ENCODE measurements at places on chromosomes 5 and 9. TPM values are rescaled to one million over a fixed set of nuclear protein-coding genes. Genes with fewer than 3 reads are reported as not detected.
A peak's percentile ranks its signal among the peaks of the same experiment; 100 is the strongest.

- H3K27me3 ChIP-seq = peaks cover 24% of the 10 kb centered on the region
- H3K27ac ChIP-seq = no peak overlapping the region
- no peak for DNase-seq
- no peaks in the 10 kb centered on the region for H3K36me3 ChIP-seq
- no peaks in the 10 kb centered on the region for H3K4me1 ChIP-seq
- H3K4me3 ChIP-seq = no peak overlapping the region
Observed at GRCh38 chr5:154562244-154562880, 84.3 kb upstream of the HAND1 start.

- H3K27me3 ChIP-seq = peaks cover 8% of the 10 kb centered on the region
- H3K4me3 ChIP-seq = no peak overlapping the region
- peaks cover 2% of the 10 kb centered on the region for H3K4me1 ChIP-seq
- H3K27ac ChIP-seq = no peak overlapping the region
- DNase-seq = no peak
- no peaks in the 10 kb centered on the region for H3K36me3 ChIP-seq
Observed at GRCh38 chr5:5658226-5658625, 235.7 kb downstream of the ICE1 start.

DNA sequence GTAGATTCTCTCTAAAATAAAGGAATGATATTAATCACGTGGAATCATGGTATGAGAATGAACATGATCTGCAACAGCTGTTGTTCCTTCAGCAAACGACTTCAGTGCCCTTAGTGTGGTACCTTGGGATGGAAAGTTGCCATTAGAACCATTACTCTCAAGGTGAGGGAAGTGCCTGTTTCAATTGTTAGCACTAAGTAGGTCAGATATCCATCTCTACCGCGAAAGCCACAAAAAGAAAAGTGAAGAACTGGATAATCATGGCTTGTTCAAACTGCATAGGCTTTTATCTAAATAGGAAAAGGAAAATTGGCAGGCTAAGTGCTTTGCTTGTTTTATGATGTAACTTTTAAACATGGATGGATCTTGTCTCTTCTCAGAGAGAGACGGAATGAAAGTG lies 380.7 kb downstream of the MRPS30 start:
- H3K36me3 ChIP-seq = no peaks in the 10 kb centered on the region
- H3K27ac ChIP-seq = no peak overlapping the region
- H3K4me1 ChIP-seq = no peaks in the 10 kb centered on the region
- no peak overlapping the region for H3K4me3 ChIP-seq
- no peaks in the 10 kb centered on the region for H3K27me3 ChIP-seq

GRCh38 chr5:112794410-112794809 lies 56.7 kb downstream of the APC start:
- H3K4me1 ChIP-seq = no peaks in the 10 kb centered on the region
- H3K4me3 ChIP-seq = no peak overlapping the region
- H3K27ac ChIP-seq = no peak overlapping the region

DNA sequence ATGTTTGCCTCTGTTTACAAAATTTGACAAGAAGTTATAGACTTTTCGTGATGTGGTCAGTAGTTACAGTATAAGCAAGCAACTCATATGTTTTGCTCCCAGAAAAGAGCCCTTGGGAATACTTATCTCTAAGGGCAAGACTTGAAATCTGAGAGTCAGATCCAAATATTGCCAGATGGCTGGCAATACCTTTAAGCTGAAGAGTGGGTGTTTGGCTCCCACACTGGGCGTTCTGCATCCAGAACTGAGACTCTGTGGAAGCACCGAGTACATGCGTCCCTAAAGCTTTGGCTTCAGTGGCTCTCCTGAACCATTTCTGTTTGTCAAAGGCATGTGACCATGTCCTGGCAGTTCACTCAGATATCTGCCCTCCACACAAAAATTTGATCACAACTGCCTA lies 194.1 kb downstream of the DCP2 start:
- DNase-seq = no peak
- no peaks in the 10 kb centered on the region for H3K4me1 ChIP-seq
- no peaks in the 10 kb centered on the region for H3K36me3 ChIP-seq
- peaks cover 29% of the 10 kb centered on the region for H3K27me3 ChIP-seq
- H3K27ac ChIP-seq = no peak overlapping the region

DNA sequence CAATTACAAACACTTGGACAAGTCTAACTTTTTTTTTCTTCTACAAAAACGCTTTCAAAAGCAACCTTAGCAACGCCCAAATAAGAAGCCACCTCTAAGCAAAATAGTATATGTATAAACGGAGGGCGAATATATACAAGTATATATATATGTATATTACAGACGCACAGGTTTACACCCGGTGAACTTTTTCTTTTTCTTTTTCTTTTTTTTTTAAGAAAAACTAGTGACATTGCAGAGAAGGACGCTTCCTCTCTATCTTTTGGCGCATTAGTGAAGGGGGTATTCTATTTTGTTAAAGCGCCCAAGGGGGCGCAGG lies 200 bp downstream of the NPR3 start:
- H3K4me1 ChIP-seq = peaks cover 32% of the 10 kb centered on the region
- H3K4me3 ChIP-seq = no peak overlapping the region
- H3K27me3 ChIP-seq = peaks cover 83% of the 10 kb centered on the region
- DNase-seq = no peak
- peak overlapping the region; percentile 49 for H3K27ac ChIP-seq
- H3K36me3 ChIP-seq = peaks cover 2% of the 10 kb centered on the region

- no peaks in the 10 kb centered on the region for H3K36me3 ChIP-seq
- no peaks in the 10 kb centered on the region for H3K4me1 ChIP-seq
- H3K27ac ChIP-seq = no peak overlapping the region
- DNase-seq = no peak
- no peak overlapping the region for H3K4me3 ChIP-seq
- peaks cover 13% of the 10 kb centered on the region for H3K27me3 ChIP-seq
Observed at GRCh38 chr5:107764976-107765804, 94.5 kb upstream of the EFNA5 start.

GRCh38 chr9:28134446-28134976 lies 561.2 kb upstream of the C9orf72 start:
- no peak overlapping the region for H3K27ac ChIP-seq
- no peak overlapping the region for H3K4me3 ChIP-seq
- no peaks in the 10 kb centered on the region for H3K36me3 ChIP-seq
- H3K4me1 ChIP-seq = no peaks in the 10 kb centered on the region
- DNase-seq = no peak
- no peaks in the 10 kb centered on the region for H3K27me3 ChIP-seq

GRCh38 chr5:38758774-38759600 lies 86.8 kb upstream of the OSMR start:
- no peak overlapping the region for H3K4me3 ChIP-seq
- no peak overlapping the region for H3K27ac ChIP-seq
- no peaks in the 10 kb centered on the region for H3K4me1 ChIP-seq
- H3K27me3 ChIP-seq = peaks cover 20% of the 10 kb centered on the region
- no peak for DNase-seq

DNA sequence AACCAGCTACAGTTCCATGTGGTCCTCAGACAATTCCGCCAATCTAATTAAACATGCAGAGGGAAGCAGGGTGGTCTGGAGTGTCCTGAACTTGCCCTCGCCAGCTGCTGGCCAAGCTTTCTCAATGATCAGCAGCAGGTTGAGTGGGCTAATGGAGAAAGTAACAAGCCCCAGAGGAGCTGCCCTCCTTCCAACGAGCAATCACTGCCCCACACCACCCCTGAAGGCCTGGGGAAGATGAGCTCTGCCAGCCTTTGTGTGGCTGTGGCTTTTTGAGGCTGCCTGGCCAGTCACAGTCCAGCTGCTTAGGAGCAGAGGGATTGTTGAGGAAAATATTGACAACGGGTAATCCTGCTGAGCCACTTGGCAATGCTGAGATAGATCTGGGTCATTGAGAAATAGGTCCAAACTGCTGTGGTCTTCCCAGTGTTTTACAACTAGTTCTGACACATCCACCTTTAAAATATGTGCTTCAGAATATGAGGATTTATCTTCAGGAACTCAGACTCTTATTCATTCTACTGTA lies 107.3 kb downstream of the CD180 start:
- H3K27ac ChIP-seq = no peak overlapping the region
- H3K36me3 ChIP-seq = peaks cover 3% of the 10 kb centered on the region
- DNase-seq = no peak
- H3K4me3 ChIP-seq = no peak overlapping the region
- no peaks in the 10 kb centered on the region for H3K27me3 ChIP-seq
- no peaks in the 10 kb centered on the region for H3K4me1 ChIP-seq

- H3K4me1 ChIP-seq = no peaks in the 10 kb centered on the region
- H3K4me3 ChIP-seq = no peak overlapping the region
- H3K36me3 ChIP-seq = no peaks in the 10 kb centered on the region
- no peaks in the 10 kb centered on the region for H3K27me3 ChIP-seq
Observed at GRCh38 chr9:78605041-78606000, 308.4 kb downstream of the PSAT1 start.

DNA sequence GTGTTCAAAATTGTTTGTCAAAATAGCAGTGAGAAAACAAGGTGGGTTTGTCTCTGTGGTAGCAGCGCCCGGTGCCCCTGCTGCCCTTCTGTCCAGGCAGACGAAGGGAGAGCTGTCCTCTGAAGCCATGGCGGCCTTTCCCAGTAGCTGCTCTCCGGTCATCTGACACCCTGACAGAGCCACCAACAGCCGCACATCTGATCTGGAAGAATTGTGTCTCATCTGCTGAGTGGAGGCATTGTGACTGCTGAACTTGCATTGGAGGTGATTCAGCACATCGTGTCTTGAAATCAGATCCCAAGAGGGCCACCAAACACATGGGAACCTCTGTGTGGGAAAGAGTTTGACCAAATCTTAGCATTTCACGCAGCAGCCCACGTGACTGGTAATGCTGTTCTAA lies 337.6 kb upstream of the IRX1 start:
- H3K36me3 ChIP-seq = no peaks in the 10 kb centered on the region
- H3K27ac ChIP-seq = no peak overlapping the region
- no peaks in the 10 kb centered on the region for H3K27me3 ChIP-seq
- DNase-seq = no peak
- no peak overlapping the region for H3K4me3 ChIP-seq
- H3K4me1 ChIP-seq = no peaks in the 10 kb centered on the region

DNA sequence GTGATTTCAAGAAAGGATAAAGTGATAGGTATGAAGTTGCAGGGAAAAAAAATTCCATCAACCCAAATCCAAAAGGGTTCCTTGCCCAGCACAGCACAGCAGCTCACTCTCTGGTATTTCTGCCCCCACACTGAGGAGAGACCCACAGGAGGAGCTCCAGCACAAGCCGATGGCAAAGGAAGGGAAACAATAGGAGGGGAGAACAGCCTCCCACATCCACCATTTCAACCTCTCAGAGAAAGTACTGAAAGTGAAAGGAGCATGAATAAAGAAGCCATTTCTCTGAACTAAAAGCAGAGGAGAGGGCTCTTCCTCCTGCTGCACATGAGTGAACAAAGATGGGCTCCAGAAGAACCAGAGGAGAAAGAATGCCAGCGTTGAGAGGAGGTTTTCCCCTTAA lies 54.9 kb upstream of the ZSWIM6 start:
- no peak overlapping the region for H3K27ac ChIP-seq
- no peaks in the 10 kb centered on the region for H3K36me3 ChIP-seq
- H3K27me3 ChIP-seq = peaks cover 3% of the 10 kb centered on the region
- H3K4me3 ChIP-seq = peak overlapping the region; percentile 13
- H3K4me1 ChIP-seq = peaks cover 18% of the 10 kb centered on the region

HRH2 gene
- 21.4 TPM for total RNA-seq

NKD2 gene
- 6.5 TPM for total RNA-seq

SEMA4D gene
- 408 TPM for total RNA-seq

GAS1 gene
- total RNA-seq = 0.12 TPM
